ENCODE measurements at places on chromosomes 7 and 10. TPM values are rescaled to one million over a fixed set of nuclear protein-coding genes. Genes with fewer than 3 reads are reported as not detected.
A peak's percentile ranks its signal among the peaks of the same experiment; 100 is the strongest.

DNA sequence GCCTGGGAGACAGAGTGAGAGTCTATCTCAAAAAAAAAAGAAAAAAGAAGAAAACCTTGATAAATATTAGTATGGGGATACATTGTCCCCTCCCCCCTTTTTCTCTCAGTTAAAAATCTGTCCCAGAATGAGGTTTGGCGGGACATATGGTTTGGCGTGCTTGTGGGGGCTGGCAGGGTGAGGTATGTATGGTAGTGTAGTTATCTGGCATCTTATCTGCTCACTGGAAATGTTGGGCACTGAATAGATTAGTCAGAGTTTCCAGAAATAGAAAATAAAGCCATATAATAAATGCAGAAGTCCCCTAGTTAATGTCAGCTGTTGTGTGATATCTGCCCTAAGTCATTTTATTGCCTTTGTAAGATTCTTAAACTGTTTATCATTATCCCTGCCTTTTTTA, 397.5 kb upstream of the GALNT17 start:
- peak; percentile 35 for DNase-seq
- H3K4me1 ChIP-seq: peaks cover 17% of the 10 kb centered on the region
- no peaks in the 10 kb centered on the region for H3K27me3 ChIP-seq
- H3K4me3 ChIP-seq: no peak overlapping the region

Gene PLEKHS1
- total RNA-seq: not detected

Gene SLC26A5
- not detected for total RNA-seq

GRCh38 chr10:35306852-35307251, 29.5 kb upstream of the CCNY start:
- no peak overlapping the region for H3K4me3 ChIP-seq
- H3K27ac ChIP-seq: no peak overlapping the region
- H3K36me3 ChIP-seq: no peaks in the 10 kb centered on the region
- peak; percentile 41 for DNase-seq
- H3K27me3 ChIP-seq: no peaks in the 10 kb centered on the region
- peaks cover 8% of the 10 kb centered on the region for H3K4me1 ChIP-seq

DNA sequence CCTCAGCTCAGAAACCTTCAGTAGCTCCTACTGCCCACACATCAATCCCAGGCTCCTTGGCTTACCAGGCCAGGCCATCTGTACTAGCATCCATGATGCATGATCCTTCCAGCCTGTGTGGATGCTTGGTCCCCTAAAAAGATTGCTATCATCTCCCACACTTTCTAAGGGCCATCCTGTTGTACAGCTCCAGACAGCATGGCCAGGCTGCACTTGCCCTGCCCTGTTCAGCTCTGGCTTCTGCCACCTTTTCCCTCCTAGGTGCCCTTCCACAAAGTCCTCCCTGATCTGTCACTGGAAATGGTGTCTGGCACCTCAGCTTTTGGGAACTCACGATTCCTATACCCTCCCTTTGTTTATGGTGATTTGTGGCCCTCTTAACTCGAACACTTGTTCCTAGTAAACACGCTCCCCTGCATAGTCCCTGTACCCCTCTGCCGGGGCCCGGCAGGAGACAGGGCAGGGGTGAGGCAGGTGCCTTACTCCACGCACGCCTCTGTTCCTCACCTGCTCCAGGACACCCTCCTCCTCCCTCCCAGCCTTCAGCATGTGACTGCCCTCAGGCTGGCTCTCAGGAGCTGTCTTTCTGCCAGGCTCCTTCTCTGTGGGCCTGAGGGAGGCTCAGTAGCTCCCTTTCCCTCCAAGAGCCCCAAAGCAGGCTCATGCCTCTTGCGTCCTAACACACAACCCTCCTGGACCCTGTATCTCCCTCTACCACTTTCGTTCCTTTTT, 71.8 kb downstream of the CDH23 start:
- H3K27me3 ChIP-seq: peaks cover 12% of the 10 kb centered on the region
- no peak overlapping the region for H3K4me3 ChIP-seq
- DNase-seq: no peak
- no peak overlapping the region for H3K27ac ChIP-seq

Measured in astrocyte (in vitro differentiated cells and primary cell).